Hair follicular keratinocyte (primary cell): ENCODE measurements at places on chromosomes 13 and 19. TPM values are rescaled to one million over a fixed set of nuclear protein-coding genes. Genes with fewer than 3 reads are reported as not detected.

Gene HIPK4
- not detected in 2 replicates for total RNA-seq

Gene RASIP1
- total RNA-seq: 17.6 and 25.1 TPM in 2 replicates

Gene SLC17A7
- not detected in 2 replicates for total RNA-seq

Gene DPY19L3
- 6.2 and 10.1 TPM in 2 replicates for total RNA-seq

Gene INSL3
- total RNA-seq: not detected in 2 replicates
